ENCODE measurements at places on chromosomes 3 and 15.

- no peak for DNase-seq
Measured at GRCh38 chr15:69305933-69306568, 7.3 kb downstream of the PAQR5 start.

DNA sequence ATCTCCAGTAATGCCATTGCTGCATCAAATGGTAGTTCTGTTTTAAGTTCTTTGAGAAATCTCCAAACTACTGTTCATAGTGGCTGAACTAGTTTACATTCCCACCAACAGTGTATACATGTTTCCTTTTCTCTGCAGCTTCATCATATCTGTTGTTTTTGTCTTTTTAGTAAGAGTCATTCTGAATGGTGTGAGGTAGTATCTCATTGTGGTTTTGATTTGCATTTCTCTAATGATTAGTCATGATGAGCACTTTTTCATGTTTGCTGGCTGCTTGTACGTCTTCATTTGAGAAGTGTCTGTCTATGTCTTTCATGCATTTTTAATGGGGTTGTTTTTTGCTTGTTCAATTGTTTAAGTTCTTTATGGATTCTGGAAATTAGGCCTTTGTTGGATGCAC lies 10.2 kb upstream of the GCSAM start:
- no peak for DNase-seq

DNA sequence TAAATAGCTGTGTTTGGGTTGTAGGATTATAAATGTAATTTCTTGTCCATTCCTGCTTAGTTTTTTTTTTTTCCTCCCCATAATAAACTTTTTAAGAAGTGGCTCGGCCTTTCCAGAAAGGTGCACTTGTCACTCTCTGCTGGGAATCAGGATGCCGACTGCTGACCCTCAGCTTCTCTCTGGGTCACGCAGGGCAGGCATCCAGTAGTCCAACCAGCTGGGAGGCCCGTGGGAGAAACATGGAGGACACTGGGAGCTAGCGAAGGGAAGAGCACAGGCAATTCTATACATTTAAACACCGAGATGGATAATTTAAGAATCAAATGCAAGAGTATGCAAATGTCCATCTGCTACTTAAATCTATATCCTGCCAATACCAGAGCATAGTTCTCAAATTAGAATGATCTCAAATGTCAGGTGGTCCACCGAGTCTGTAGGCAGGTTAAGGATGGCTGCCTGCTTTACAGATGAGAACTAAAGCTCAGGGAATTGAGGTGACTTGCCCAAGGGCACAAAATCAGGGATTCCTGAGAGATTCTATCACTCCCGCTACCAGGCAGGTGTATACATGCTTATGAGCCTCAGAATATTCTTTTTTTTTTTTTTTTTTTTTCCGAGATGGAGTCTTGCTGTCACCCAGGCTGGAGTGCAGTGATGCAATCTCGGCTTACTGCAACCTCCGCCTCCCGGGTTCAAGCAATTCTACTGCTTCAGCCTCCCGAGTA lies 64.5 kb downstream of the DAPK2 start:
- no peak for DNase-seq

- no peak for DNase-seq
Measured at GRCh38 chr3:154224366-154224765, 99.9 kb downstream of the DHX36 start.

DNA sequence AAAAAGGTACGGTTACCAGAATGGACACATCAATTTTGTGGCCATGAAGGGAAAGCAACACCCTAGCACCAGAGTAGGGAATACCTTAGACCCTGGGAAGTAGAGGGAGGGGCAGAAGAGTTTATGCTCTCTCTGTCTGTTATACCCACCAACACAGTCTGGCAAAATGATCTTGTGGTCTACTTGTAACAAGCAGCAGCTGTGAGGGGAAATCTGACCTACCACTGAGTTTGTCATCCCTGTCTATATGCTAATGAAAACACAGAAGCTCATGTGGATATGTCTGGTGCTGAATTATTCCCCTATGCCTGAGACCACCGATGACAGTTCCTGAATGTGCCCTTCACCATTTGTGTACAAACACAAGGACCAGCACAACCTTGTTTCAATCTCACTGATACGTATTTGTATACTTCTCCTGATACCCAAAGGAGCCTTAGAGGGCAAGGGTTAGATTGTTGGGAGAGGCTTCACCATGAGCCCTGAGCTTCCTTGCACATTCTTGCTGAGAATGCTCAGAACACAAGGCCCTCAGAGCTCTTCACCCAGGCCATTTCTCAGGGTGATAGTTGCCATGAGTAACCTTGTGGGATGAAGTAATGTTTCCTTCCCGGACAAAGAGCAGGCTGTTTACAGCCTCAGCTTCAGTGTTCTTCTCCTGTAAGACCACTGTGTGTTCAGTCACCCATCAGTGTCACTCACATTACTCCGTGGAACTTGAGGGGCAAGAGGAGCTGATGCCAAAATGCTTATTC lies 24.7 kb upstream of the ZNF639 start:
- DNase-seq = no peak
